ENCODE measurements at places on chromosomes 4 and X.
A peak's percentile ranks its signal among the peaks of the same experiment; 100 is the strongest.

DNA sequence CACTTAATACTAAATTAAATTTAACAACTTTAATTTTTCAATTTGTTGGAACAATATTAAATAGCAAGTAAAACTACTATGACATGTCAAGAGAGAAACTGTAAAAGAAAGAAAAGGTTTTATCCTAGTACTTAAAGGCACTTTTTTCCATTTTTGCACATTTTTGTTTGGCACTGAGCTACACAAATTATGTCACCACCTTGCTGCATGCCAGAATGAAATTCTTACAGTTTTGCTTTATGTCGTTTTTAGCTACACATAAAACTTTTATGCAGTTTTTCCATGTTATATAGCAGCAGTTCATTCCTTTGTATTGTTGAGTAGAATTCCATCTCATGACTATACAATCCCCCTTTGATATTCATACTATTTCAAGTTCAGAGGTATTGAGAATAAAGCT is 99.1 kb upstream of the RXFP1 start:
- H3K27ac ChIP-seq, result no peak overlapping the region
- H3K4me1 ChIP-seq, result no peaks in the 10 kb centered on the region
- no peaks in the 10 kb centered on the region for H3K27me3 ChIP-seq
- no peak for DNase-seq
- H3K4me3 ChIP-seq, result no peak overlapping the region

DNA sequence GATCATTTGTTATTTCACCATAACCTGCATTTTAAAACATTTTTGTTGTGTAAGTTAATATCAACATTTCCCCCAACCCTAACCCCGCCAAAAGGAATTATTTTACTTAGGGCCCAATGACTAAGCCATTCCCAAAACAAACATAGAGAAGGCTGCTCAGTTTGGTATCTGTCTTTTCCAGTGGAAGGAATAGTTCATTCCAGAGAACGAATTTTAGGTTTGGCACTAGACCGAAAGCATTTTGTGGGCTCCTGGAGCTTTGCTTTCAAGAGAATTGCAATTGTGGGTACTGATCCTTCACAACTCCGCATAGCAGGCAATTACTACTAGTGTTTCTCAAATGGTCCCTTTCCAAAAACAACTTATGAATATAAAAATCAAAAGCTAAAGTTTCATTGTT is 226.7 kb upstream of the MAD2L1 start:
- no peaks in the 10 kb centered on the region for H3K4me1 ChIP-seq
- no peak overlapping the region for H3K27ac ChIP-seq
- H3K36me3 ChIP-seq, result no peaks in the 10 kb centered on the region
- H3K4me3 ChIP-seq, result no peak overlapping the region
- no peaks in the 10 kb centered on the region for H3K27me3 ChIP-seq

DNA sequence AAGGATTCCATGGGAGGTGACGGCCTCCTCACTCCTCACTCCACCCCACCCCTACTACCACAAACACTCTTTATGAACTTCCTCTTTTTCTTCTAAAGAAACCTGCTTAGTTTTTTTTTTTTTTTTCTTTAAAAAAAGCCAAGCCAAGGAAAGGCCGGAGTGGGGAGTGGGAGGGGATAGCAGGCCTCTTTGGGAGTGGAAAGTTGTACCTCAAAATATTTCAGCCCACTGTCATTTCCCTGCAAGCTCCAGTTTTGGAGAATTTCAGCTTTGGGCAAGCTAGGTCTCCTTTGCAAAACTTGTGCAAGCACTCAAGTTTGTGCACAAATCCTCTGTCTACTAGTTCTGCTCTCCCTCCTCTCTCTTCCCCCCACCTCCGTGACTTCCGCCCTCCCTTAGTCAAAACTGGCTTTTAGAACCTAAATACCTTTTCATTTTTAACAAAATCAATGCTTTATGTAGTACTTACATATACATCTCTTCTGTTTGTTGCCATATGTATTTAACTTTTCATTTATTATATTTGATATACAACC is 512 bp upstream of the ANTXR2 start:
- no peak for DNase-seq
- H3K4me3 ChIP-seq, result peak overlapping the region; percentile 71
- H3K27ac ChIP-seq, result no peak overlapping the region
- no peaks in the 10 kb centered on the region for H3K36me3 ChIP-seq
- H3K27me3 ChIP-seq, result no peaks in the 10 kb centered on the region
- peaks cover 5% of the 10 kb centered on the region for H3K4me1 ChIP-seq

DNA sequence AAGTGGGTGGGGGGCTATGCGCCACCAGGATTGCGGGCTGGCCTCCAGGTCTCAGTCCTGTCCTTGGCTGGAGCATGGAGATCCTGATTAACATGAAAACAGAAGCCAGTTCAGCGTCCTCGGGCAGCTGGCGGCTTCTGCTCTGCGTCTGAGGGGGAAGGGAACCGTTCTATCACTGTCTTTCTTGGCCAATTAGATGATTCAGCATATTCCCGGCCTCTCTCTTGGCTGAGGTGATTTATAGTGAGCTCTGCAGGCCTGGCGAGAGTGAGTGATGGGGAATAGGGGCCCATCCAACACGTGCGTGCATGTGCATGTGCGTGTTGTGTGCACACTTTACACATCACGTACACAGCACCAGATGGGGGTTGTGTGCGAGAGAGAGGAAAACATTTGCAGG is 145.8 kb upstream of the ATP6AP2 start:
- H3K27ac ChIP-seq, result no peak overlapping the region
- no peaks in the 10 kb centered on the region for H3K4me1 ChIP-seq
- no peak for DNase-seq

GRCh38 chrX:9619581-9619980 is 146.1 kb downstream of the GPR143 start:
- no peak overlapping the region for H3K4me3 ChIP-seq
- no peaks in the 10 kb centered on the region for H3K27me3 ChIP-seq
- no peak for DNase-seq
- H3K36me3 ChIP-seq, result no peaks in the 10 kb centered on the region
- no peaks in the 10 kb centered on the region for H3K4me1 ChIP-seq

- H3K4me3 ChIP-seq, result no peak overlapping the region
- no peaks in the 10 kb centered on the region for H3K4me1 ChIP-seq
- no peaks in the 10 kb centered on the region for H3K36me3 ChIP-seq
- no peaks in the 10 kb centered on the region for H3K27me3 ChIP-seq
- DNase-seq, result no peak
Observed at GRCh38 chrX:20383477-20383876, 116.8 kb upstream of the RPS6KA3 start.

- no peak overlapping the region for H3K4me3 ChIP-seq
- H3K27ac ChIP-seq, result no peak overlapping the region
- DNase-seq, result no peak
- no peaks in the 10 kb centered on the region for H3K4me1 ChIP-seq
Observed at GRCh38 chrX:150219374-150220185, 143.5 kb upstream of the MAMLD1 start.

DNA sequence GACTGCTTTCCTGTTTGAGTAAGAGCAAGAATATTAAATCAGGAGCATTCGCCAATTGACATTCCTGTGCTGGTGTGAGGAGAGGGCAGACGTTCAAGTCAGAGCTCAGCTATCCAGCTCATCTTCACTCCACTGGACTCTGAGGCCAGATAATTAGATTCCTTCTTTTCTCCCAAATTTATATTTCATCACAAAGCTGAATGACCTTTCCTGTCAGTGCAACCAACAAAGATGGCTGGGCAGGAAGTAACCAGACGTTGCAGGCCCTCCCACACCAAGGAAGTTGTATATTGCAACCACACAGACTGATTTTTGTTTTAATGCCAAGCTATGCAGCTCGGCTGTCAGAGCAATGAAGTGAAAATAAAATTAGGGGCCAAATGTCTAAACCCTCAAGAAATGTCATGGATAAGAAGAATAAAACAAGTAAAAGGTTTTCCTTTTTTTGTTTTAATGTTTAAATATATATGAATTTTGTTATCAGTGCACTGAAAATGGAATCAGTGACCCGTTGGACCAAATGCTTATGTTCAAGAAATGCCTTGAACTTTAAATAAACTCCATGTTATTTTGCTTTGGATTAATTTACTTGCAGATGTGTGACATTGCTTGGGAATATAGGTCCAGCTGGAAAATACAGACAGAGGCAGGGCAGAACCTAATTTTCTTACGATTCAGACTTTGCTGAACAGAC is 578.9 kb upstream of the FAT1 start:
- H3K27ac ChIP-seq, result no peak overlapping the region
- no peaks in the 10 kb centered on the region for H3K27me3 ChIP-seq
- DNase-seq, result no peak
- no peak overlapping the region for H3K4me3 ChIP-seq
- H3K4me1 ChIP-seq, result no peaks in the 10 kb centered on the region

DNA sequence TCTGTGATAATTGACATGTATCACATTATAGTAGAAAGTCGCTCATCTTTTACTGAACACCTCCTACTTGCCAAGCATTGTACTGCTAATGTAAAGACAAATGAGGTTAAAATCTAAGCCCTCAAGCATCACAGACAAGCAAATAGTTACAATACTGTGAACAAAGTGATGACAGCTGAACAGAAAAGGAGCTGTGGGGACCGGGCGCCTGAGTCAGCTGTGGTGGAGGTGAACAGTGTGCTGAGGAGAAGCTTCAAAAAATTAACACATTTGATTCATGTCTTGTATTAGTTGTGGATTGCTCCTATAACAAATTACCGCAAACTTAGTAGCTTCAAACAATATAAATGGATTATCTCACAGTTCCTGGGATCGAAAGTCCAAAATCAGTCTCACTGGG is 124.3 kb downstream of the MAPK10 start:
- no peak overlapping the region for H3K4me3 ChIP-seq
- no peaks in the 10 kb centered on the region for H3K4me1 ChIP-seq
- H3K36me3 ChIP-seq, result no peaks in the 10 kb centered on the region

GRCh38 chrX:52422884-52423283 is 54.1 kb downstream of the XAGE2 start:
- no peaks in the 10 kb centered on the region for H3K27me3 ChIP-seq
- no peaks in the 10 kb centered on the region for H3K36me3 ChIP-seq
- H3K4me1 ChIP-seq, result no peaks in the 10 kb centered on the region

DNA sequence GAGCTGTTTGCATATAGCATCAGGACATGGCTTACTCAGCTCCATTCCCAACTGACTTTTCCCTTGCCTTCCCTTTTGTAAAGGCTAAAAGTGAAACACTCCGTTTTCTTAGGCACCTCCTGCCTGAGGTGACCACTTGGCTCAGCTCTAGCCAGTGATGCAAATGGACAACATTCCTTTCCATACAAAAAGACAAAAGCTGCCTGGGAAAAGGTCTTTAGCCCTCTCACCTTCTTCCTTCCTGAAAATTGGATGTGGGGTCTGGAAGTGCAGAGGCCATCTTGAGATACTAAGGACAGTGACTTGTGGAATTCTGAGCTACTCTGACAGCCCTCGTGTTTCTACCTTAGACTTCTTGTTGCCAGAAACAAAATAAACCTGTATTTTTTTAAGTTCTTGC is 27.7 kb upstream of the SFRP2 start:
- no peak overlapping the region for H3K27ac ChIP-seq
- H3K27me3 ChIP-seq, result no peaks in the 10 kb centered on the region
- no peaks in the 10 kb centered on the region for H3K4me1 ChIP-seq
- H3K36me3 ChIP-seq, result no peaks in the 10 kb centered on the region

GRCh38 chr4:2934077-2934812 is 29.0 kb downstream of the NOP14 start:
- H3K4me3 ChIP-seq, result peak overlapping the region; percentile 95
- DNase-seq, result no peak

- H3K36me3 ChIP-seq, result no peaks in the 10 kb centered on the region
- no peak overlapping the region for H3K27ac ChIP-seq
- DNase-seq, result no peak
- peaks cover 11% of the 10 kb centered on the region for H3K4me1 ChIP-seq
- no peak overlapping the region for H3K4me3 ChIP-seq
Observed at GRCh38 chr4:7139167-7139982, 53.0 kb upstream of the SORCS2 start.

- no peak overlapping the region for H3K4me3 ChIP-seq
- 0 out of 2 replicates have a peak, but pooled peaks cover 3% of the 10 kb centered on the region for H3K27me3 ChIP-seq
- no peaks in the 10 kb centered on the region for H3K36me3 ChIP-seq
- DNase-seq, result no peak
- peaks cover 16% of the 10 kb centered on the region for H3K4me1 ChIP-seq
- no peak overlapping the region for H3K27ac ChIP-seq
Observed at GRCh38 chr4:6335040-6335590, 65.5 kb downstream of the WFS1 start.

DNA sequence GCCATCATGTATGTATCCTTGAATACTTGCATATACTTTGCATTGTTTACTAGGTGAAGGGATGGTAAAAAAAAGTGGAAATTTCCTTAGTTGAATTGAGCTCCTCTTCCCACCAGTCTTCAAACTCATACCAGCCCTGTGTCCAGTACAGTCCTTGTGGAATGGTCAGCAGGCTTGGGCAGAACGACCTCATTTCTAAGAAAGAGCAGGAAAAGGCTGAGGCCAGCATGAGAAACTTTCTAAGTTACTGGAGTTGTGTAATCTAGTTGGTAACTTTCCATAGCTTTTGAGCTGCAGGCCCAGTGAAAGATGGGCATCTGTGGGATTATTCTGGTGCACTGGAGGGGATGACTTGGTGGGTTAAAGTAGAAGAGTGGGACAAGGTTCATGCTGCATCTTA is 87.6 kb downstream of the DCUN1D4 start:
- no peaks in the 10 kb centered on the region for H3K4me1 ChIP-seq
- no peak for DNase-seq
- H3K4me3 ChIP-seq, result no peak overlapping the region
- no peak overlapping the region for H3K27ac ChIP-seq
- peaks cover 11% of the 10 kb centered on the region for H3K27me3 ChIP-seq
- no peaks in the 10 kb centered on the region for H3K36me3 ChIP-seq

DNA sequence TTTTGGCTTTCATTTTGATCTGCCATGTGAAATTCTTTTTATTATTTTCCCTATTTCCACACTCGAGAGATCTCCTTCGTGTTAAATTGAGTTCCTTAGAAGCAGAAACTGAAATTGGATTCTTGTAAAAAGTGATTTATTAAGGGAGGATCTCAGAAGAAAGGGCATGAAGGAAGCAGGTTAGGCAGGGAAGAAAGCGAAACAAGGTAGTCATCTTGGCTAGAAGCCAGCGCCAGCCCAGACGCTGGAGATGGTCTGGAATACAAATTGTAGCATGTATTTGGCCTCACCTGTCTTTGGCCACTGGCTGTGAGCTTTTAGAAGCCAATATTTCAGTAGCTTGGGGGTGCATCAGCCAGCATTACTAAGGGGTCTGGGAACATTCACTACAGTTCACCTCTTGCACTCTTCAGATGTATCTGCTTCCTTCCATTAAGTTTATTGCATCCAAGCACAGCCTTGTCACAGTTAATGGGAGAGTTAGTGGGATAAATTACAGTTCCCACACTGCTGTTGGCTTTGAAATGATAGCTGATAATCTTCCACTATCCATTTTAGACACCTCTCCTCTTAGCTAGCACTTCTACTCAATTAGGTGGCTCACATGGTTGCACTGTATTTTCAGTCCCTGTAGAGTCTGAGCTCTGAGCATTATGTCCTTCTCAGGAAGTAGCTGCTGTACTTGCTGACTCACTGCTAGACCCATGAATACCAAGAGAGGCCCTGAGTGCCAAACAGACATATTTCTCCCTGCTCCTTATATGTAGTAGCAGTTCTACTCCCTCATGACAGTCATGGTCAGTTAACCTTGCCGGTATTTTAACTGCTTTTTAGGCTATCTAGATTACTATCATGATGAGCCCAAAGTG is 14.6 kb downstream of the GRXCR1 start:
- no peaks in the 10 kb centered on the region for H3K27me3 ChIP-seq
- no peaks in the 10 kb centered on the region for H3K4me1 ChIP-seq
- H3K4me3 ChIP-seq, result no peak overlapping the region
- DNase-seq, result no peak
- H3K27ac ChIP-seq, result no peak overlapping the region

Data from HCT116 (cell line).